GM12864 (cell line): ENCODE measurements at places on chromosomes 6 and 20.

DNA sequence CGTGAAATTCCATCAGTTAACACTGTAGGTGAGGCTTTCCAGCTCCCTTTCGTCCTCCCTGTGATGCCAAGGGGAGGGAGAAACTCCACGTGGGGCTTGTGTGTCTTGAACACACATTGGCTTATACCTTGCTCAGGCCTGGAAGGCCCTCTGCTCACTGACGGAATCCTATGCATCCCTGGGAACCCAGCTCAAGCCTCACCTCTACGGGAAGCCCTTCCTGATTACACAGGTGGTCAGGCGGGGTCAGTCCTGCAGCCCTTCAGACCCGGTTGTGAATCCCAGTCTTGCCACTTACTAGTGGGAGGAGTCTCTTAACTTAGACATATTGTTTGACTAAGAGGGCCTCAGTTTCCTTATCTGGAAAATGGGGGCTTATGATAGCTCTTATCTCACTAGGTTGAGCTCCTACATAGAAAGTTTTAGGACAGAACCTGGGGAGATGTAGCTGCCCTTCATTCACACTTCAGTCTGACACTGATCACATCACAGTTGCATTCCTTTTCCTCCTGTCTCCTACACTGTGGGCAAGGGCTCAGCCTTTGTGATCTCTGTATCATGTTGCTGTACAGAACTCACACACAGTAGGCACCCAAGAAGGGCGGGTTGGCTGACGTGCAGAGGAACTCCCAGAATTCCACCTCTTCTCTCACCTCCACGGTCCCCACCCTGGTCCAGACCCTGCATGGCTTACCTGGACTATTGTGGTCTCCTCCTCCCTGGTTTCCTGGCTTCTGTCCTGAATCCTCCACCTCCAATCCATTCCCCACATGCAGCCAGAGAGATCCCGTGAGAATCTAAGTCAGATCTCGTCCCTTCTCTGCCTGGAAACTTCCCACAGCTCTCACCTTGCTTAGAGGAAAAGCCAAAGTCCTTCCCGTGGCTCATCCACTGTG lies 129.6 kb downstream of the CEBPB start:
- no peak for DNase-seq

DNA sequence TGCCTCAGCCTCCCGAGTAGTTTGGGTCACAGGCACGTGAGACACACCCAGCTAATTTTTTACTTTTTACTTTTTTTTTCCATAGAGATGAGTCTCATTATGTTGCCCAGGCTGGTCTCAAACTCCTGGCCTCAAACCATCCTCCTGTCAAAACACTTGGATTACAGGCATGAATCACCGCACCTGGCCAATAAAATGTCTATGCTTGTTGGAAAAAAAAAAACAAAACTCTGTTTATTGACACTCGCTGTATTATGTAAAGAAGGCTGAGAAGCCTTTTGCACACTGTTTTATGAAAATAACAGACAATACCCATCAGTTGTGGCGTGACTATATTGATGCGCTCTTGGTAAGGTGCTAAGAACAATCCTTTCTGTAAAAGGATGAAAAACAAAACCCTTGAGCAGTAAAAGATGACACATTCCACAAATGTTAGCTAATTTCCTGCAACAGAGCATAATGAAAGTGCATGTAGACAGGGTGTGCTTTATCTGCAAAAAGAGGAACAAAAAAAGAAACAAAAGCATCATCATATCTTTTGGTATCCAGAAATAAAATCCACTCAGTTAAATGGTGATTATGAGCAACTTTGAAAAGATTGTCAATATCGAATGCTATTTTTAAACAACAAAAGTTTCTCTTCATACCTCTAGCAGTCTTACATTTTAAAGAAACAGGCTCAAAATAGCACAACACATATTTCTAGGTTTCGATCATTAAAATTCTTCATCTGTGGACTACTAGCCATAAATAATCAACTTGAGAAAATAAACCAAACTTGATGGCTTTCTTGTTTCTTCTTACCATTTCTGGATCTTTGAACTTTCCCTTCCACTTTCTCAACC lies 108.3 kb upstream of the PHACTR1 start:
- no peak for DNase-seq

GRCh38 chr20:45998761-45999160 lies 9.9 kb upstream of the MMP9 start:
- DNase-seq, result no peak

GRCh38 chr6:3693831-3694230 lies 57.7 kb downstream of the PXDC1 start:
- DNase-seq, result no peak
